ENCODE measurements at places on chromosomes 16 and 17.

- H3K27ac ChIP-seq: no peak overlapping the region
- peak; percentile 80 for DNase-seq
- no peaks in the 10 kb centered on the region for H3K4me1 ChIP-seq
- peak overlapping the region; percentile 48 for H3K4me3 ChIP-seq
These were observed 16.5 kb upstream of the ZFHX3 start for GRCh38 chr16:73064212-73064993.

DNA sequence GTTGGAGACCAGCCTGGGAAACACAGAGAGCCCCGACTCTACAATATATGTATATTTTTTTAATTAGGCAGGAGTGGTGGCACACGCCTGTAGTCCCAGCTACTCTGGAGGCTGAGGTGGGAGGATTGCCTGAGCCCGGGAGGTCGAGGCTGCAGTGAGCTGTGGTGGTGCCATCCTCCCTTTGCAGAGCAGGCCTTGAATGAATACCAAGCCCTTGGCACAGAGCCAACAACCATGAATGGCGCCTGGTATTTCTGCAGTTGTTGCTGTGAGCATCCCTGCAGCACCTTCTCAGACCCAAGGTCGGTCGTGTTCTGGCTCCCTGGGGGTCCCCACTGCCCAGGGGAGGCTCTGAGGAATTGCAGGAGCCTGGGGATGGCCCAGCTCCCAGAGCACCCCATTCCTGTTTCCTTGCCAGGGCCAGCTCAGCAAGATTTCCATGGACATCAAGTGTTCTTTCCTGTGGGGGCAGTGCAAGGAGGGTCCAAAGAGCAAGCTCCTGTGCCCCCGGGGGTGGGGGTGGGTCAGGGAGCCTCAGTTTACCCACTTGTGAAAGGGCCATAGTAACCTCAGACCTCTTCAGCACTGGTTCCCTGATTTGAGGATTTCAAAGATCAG lies 25.6 kb upstream of the RMI2 start:
- no peaks in the 10 kb centered on the region for H3K27me3 ChIP-seq
- no peak overlapping the region for H3K4me3 ChIP-seq
- H3K4me1 ChIP-seq: no peaks in the 10 kb centered on the region
- H3K27ac ChIP-seq: no peak overlapping the region

DNA sequence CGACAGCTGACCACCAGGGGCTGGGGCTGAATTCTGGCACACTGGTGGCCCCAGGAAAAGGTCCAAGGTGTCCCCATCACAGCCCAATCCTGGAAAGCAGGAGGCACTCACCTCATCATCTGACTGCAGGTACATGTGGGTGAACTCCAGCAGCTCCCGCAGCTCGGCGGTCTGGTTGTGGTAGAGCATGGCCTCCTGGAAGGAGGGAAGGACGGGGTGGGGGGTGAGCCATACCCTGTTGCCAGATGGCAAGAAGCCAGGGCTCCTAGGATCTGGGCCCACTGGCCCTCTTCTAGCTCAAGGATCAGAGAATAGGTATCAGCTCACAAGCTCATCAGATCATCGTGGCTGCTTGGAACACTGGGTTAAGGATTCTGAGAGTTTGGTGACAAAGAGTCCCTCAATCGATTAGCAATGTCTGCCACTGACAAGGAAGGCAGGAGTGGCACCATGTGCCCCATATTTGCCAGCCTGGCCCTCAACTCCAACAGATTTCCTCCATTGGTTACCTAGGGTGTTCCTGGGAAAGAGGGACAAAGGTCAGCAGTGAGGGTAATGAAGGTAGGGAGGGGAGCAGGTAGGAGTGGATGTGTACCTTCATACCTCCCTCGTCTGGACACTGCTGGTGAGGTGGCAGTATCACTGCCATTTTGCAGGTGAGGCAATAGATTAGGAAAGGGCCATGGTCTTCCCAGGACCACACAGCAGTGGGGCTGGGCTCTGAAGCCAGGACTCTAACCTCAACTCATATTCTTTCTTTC lies 4.9 kb downstream of the P3H4 start:
- H3K4me1 ChIP-seq: no peaks in the 10 kb centered on the region
- H3K36me3 ChIP-seq: no peaks in the 10 kb centered on the region
- DNase-seq: no peak
- no peak overlapping the region for H3K27ac ChIP-seq
- no peak overlapping the region for H3K4me3 ChIP-seq
- H3K27me3 ChIP-seq: no peaks in the 10 kb centered on the region

- no peak overlapping the region for H3K4me3 ChIP-seq
- H3K36me3 ChIP-seq: no peaks in the 10 kb centered on the region
- no peak for DNase-seq
- no peak overlapping the region for H3K27ac ChIP-seq
- H3K4me1 ChIP-seq: no peaks in the 10 kb centered on the region
These were observed 24.1 kb upstream of the MMP2 start for GRCh38 chr16:55454861-55455260.

- H3K4me1 ChIP-seq: no peaks in the 10 kb centered on the region
- no peak for DNase-seq
- H3K27ac ChIP-seq: no peak overlapping the region
- no peaks in the 10 kb centered on the region for H3K36me3 ChIP-seq
- no peak overlapping the region for H3K4me3 ChIP-seq
These were observed 14.0 kb upstream of the CYB5B start for GRCh38 chr16:69410219-69410990.

- H3K27ac ChIP-seq: peak overlapping the region; percentile 90
- DNase-seq: peak; percentile 98
These were observed 13.9 kb upstream of the FZD2 start for GRCh38 chr17:44543213-44543904.

DNA sequence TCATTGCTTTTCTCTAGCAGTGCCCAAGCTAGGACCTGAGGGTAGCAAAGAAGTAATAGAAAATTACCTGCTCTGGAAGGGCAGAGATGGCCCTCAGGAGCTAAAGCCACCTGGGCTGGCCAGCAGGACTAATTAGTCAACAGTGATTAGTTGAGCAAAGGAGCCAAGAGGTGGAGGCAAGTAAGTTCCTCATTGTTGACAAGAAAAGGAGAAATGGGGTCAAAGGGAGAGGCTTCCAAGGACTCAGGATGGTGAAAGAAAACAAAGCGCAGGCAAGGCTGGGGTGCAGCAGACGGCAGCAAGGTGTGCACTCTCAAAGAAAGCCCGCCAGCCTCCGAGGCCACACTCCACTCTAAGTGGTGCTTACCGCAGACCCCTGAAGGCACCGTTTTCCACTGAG lies 44.6 kb downstream of the CMTM4 start:
- DNase-seq: no peak
- no peak overlapping the region for H3K4me3 ChIP-seq
- no peaks in the 10 kb centered on the region for H3K36me3 ChIP-seq

DNA sequence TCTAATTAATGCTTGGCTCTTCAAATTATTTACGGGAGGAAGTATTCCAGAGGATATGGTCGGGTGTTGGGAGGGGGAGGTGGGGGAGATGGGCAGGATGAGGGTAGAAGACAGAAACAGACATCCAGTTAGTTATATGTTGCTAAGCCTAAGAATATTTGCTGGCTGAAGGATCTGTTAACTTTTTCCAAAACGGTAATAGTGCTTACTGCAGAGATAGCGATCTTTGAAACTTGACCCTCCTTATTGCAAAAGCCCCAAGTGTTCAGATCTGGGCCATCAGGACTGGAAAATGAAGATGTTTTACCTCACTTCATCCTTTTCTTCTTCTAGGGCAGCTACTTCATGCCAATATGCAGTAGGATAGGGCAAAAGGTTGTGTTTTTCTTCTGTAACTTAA lies 27.0 kb upstream of the MMD start:
- H3K27me3 ChIP-seq: no peaks in the 10 kb centered on the region
- H3K27ac ChIP-seq: no peak overlapping the region
- DNase-seq: no peak
- H3K36me3 ChIP-seq: no peaks in the 10 kb centered on the region

DNA sequence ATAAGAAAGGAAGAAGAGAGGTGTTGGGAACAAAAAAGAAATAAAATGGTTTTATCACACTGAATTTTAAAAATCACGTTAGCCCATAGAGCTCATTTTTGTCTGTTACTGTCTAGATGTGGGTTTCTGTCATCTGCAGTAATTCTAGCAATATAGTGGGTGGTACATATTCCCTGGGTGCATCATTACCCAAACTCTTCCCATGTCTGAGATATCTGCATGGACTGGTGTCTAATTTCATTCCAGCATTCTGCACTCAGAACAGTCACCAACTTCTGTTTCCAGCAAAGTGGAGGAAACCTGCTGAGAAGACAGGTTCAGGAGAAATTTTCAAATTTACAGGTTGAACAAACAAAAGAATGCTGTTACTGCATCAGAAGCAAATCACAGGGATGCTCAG lies 263.8 kb downstream of the CDH11 start:
- H3K4me3 ChIP-seq: no peak overlapping the region
- H3K4me1 ChIP-seq: no peaks in the 10 kb centered on the region
- no peaks in the 10 kb centered on the region for H3K27me3 ChIP-seq
- H3K36me3 ChIP-seq: no peaks in the 10 kb centered on the region
- no peak overlapping the region for H3K27ac ChIP-seq
- no peak for DNase-seq

- no peak for DNase-seq
- peaks cover 12% of the 10 kb centered on the region for H3K4me1 ChIP-seq
- no peaks in the 10 kb centered on the region for H3K36me3 ChIP-seq
- no peak overlapping the region for H3K27ac ChIP-seq
- H3K27me3 ChIP-seq: no peaks in the 10 kb centered on the region
These were observed 4.2 kb downstream of the BCAR1 start for GRCh38 chr16:75247249-75247648.

- DNase-seq: peak; percentile 97
- H3K27ac ChIP-seq: peak within 1 kb of the TSS; percentile 17
- H3K4me3 ChIP-seq: no peak within 1 kb of the TSS
These were observed at the start of gene RAPGEFL1 for GRCh38 chr17:40177275-40177874. Gene RAPGEFL1, plus strand, starts transcription at chr17:40177470. Its CDS starts 392 bp downstream, at chr17:40177862.

GRCh38 chr16:66701516-66701915 lies 5.0 kb upstream of the CMTM4 start:
- no peak overlapping the region for H3K4me3 ChIP-seq
- H3K27ac ChIP-seq: no peak overlapping the region
